ENCODE measurements at places on chromosomes 2 and 18.

DNA sequence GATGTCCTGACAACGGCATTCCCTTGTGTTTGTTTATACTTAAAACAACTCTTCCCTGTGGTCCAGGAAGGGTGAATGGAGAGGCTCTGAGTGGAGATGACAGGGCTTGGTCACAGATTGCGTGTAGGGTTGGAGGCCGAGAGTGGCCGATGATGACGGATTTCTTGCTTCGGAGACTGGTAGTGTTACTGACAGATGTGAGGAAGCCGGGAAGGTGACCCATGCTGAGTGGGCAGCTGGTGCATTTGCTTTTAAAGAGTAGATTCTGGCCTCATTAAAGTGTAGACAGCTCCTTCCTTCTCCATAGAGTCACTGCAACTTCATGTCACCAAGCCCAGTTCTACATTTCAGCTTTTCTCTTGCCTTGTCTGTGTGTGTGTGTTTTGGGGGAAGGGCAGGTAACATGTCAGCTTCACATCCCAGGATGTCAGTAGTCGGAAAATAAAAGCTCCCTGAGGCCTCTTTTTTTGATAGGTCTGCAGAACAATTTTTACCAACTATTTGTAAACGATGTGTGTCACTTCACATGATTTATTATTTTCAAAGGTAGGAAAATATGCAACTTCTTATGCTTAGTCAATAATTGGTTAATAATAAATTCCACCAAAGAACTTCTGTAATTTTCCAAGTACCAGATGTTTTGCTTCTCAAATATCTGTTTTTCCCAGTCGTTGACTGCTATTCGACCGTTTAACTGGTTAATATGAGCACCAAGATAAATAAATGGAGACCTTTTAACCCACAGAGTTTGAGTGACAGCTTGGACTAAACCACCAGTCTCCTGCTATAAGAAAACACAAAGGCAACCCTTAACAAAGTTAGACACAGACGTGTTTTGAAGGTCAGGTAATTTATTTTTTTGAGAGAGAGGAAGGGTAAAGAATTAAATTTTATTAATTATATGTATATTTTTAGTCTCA is 436.9 kb downstream of the SLC4A3 start:
- no peak for DNase-seq

DNA sequence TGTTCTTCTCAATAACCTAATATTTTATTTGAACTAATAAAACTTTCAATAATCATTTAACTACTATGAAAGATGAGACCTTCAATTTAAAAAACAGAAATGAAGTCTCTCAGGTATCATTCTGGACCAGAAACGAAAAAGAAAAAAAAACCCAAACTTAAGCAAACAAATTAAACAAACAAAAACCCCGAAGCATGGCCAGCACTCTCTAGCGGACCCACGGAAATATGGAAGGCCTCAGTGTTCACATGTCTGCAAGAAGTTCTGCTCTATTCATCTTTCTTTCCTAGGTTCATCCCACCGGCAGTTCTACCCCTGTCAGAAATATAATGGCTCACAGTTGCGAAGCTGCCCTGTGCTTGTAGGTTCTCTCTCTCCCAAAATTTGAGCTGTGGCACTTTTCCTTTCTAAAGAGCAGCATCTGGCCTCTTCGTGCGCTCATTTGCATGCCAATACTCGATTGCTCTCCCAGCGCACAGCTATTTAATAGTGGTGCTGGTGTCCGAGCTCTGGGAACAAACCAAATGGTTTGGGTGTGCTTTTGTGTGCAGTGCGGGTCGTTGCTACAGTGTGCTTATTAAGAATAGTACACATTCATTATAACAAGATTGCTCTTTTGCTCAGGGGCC is 129.0 kb upstream of the ZEB2 start:
- no peak for DNase-seq

DNA sequence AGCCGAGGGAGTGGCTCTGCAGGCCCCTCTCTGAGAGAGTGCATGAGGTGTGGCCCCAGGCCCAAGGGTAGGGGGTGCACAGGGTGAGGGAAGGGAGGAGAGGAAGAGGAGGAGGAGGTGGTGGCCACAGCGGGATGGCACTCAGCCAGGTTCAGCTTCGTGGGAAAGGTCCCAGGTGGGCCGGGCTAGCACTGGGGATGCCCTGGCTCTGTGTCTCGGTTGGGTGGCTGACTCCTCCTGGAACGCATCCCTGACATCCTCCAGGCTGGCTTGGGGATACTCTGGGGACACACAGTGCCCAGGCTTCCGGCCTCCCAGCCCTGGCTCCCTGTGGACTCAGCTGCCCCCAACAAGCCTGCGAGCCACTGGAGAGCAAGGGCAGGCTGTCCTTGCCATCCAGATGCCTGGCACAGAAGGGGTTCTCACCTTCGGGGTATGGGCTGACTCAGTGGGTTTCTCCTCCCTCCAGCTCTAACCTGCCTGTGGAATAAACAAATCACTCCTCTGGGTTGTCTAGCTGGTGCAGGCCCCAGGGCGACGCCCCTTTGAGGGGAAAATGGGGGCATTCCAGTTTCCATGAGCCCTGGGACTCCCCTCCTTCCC is 582 bp upstream of the ZAP70 start:
- DNase-seq, result no peak

DNA sequence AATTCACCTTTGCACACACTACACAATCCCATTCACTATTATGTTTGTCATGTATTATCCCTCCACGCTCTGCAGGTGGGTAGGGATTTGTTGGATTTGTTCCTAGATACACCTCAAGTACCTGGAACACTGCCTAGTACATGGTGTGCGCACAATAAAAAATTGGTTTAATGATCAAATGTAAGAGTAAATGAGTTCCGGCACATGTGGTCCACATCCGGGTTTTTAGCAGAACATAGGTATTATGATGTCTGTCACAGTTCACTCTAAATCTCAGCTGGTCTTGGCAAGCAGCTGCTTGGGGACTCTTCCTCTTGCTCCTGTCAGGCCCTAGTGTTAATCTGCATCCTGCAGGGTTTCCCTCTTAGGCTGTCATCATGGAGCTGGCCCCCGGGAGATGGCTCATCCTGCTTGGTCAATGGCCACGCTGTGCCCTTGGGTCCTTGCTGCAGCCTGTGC is 21.8 kb upstream of the IL1R1 start:
- no peak for DNase-seq

DNA sequence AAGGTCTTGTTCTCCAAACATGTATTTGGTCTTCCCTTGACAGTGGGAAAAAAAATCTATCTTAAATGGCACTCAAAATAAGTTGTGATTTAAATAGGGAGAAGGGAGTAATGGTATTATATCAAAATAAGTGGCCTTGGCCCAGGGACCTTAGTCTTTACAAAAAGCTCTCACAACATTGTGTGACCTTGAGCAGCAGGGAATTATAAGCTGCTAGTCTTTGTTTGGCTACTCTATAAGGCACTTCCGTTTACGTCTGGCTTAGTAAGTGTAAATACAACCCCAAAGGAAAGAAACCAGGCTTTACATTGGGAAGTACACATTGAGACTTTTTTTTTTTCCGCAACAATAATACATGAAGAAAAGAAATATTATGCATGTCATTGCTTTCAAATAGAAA is 734.0 kb upstream of the LINC00305 start:
- no peak for DNase-seq

Data from stromal cell of bone marrow (primary cell).